ENCODE measurements at places on chromosomes 4 and X.

- DNase-seq: no peak
Observed at GRCh38 chrX:154056770-154057241, 37.1 kb upstream of the IRAK1 start.

- no peak for DNase-seq
Observed at GRCh38 chrX:130834149-130834548, 68.9 kb downstream of the ENOX2 start.

DNA sequence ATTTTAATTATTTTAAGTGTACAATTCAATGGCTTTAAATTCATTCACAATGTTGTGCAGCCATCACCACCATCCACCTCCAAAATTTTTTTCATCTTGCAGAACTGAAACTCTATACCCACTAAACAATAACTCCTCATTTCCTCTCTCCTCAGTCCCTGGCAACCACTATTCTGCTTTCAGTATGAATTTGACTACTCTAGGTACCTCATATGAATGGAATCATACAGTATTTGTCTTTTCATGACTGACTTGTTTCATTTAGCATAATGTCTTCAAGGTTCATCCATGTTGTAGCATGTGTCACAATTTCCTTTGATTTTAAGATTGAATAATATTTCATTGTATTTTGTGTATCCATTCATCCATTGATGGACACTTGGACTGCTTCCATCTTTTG lies 46.9 kb downstream of the KIF4A start:
- DNase-seq: no peak

DNA sequence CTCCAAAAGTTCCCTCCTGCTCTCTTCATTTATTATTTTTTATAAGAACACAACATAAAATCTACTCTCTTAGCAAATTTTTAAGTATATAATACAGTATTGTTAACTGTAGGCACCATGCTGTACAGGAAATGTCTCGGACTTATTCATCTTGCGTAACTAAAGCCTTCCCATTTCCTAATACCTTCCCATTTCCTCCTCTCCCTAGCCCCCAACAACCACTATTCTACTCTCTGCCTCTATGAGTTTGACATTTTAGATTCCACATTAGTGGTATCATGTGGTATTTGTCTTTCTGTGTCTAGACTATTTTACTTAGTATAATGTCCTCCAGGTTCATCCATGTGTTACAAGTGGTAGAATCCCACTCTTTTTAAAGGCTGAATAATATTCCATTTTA lies 15.8 kb upstream of the SYTL4 start:
- no peak for DNase-seq

GRCh38 chr4:141807103-141807891 lies 170.9 kb downstream of the IL15 start:
- no peak for DNase-seq

DNA sequence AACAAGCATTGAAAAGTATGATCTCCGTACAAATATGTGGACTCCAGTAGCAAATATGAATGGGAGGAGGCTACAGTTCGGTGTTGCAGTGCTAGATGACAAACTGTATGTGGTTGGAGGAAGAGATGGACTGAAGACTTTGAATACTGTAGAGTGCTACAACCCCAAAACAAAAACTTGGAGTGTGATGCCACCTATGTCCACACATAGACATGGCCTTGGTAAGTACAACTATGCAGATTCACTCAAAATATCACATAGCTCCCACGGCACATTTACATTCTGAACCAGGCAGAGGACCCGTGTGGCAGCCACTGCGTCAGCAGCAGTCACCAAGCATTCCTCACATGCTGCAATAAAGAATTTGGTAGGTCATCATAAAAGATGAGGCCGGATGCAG lies 41.3 kb downstream of the KLHL5 start:
- DNase-seq: no peak

GRCh38 chr4:95095348-95095974 lies 337.7 kb downstream of the BMPR1B start:
- no peak for DNase-seq

GRCh38 chrX:10769195-10769594 lies 148.8 kb upstream of the MID1 start:
- no peak for DNase-seq

DNA sequence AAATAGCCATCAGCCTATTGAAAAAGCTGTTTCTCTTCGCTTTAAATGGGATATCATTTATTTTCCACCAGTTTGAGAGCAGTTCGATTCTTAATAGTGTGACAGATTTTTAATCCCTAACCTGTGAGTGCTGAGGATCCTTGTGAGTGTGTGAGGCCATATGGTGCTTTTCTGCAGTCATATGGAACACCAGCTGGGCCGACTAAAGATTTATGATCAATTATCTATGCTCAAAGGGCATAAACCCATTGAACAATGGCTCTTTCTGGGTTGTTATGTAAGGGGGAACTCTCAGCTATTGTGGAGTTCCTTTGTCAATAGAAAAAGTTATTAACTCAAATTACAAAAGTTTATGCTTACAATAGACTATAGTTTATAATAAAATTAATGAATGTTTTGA lies 1003.6 kb downstream of the FAT4 start:
- no peak for DNase-seq

DNA sequence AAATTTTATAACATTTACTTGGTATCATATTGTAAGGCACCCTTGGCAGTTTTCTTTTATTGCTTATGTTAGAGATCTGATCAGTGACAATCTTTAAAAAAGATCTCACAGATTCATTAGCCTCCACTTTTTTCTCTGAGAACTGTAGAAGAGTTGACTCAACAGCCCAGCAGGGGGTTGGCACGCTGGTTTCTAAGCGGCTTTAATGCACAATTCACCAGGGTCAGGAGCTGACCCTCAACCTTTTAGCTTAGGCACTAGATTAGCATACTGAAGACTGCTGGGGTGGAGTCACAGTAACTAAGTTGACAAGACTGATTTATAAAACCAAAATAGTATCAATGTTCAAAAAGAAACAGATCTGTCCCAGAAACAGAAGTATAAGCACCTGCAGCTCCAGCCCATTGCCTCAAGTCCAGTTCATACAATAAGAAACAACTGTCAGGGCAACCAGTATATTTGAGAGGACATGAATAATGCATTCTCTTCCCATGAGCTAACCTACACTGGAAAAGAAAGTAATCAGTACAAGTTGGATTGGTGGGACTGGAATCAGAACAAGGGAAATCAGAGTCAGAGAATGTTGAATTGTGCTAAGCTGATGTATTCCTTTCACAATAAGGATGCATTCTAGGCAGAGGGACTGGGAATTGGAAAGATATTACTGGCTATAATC lies 77.6 kb downstream of the PDE5A start:
- DNase-seq: no peak

DNA sequence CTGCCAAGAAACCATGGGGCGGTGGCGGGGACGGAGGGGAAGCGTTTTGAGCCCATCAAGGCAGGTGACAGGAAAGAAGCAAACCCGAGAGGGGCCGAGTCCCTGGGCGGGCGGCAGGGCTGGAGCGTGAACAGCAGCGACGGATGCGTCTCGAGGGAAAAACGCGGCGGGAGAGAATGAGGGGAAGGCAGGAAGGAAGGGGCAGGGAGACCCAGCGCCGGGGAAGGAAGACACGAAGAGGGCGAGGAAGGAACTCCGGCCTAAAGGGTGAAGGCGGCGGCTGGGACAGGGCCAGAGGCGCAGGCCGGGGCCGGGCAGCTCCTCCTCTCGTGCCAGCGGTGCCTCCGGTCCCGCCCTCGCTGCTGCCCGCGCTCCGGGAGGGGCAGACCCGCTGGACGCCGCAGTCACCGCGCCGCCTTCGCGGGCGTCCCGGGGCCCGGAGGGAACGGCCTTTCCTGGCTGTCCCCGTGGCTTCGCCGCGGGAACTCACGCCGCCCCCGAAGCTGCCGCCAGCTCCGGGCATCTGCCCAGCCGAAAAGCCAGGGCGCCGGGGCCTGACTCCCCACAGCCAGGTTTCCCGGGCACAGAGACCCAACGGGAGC lies 751 bp upstream of the RGS12 start:
- peak; percentile 9 for DNase-seq

- DNase-seq: no peak
Observed at GRCh38 chrX:28347476-28347875, 239.8 kb upstream of the IL1RAPL1 start.

GRCh38 chr4:3026540-3026939 lies 47.8 kb downstream of the HTT-AS start:
- DNase-seq: no peak

- no peak for DNase-seq
Observed at GRCh38 chr4:137538526-137538925, 6.2 kb upstream of the PCDH18 start.

- DNase-seq: no peak
Observed at GRCh38 chr4:86831262-86832130, 17.7 kb downstream of the SLC10A6 start.

DNA sequence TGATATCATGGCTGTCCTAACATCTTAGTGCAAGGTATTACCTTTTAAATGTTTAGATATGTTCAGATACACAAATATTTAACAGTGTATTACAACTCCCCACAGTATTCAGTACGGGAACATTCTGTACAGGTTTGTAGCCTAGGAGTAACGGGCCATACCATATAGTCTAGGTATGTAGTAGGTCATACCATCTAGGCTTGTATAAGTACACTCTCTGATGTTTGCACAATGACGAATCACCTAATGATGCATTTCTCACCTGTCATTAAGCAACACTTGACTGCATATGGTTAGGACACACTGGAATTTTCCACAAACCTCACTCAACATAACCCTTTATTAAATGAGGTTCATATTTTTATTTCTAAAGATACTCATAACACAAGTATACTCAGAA lies 67.7 kb downstream of the THOC2 start:
- DNase-seq: no peak

- no peak for DNase-seq
Observed at GRCh38 chr4:16492872-16493271, 266.6 kb upstream of the TAPT1 start.

DNA sequence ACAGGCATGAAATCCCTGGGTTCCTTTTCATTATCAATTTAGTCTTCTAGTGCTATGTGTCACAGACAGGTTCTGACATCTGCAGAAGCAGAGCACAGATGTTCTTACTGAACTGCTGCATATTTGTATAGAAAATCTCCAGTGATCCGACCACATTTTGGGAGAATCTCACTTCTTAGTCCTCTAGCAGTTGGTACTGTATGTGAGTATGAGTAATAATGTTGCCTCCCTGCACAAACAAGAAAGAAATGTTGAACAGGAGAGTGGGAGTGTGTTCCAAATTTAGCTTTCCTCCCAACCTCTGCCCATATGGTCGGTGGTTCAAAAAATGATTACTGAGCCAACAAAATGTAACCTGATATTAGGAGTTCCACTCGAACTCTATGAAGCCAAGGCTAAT lies 165.3 kb upstream of the GPC4 start:
- DNase-seq: no peak

GRCh38 chr4:16483540-16483939 lies 257.3 kb upstream of the TAPT1 start:
- DNase-seq: no peak

- DNase-seq: no peak
Observed at GRCh38 chr4:56060036-56060435, 111.3 kb downstream of the CEP135 start.

All from activated CD4-positive, alpha-beta T cell treated with anti-CD3 and anti-CD28 coated beads for 24 hours (primary cell).